CD4-positive, alpha-beta T cell treated with Interleukin-4 for 4 hours (primary cell): ENCODE measurements at places on chromosomes 4 and X.

DNA sequence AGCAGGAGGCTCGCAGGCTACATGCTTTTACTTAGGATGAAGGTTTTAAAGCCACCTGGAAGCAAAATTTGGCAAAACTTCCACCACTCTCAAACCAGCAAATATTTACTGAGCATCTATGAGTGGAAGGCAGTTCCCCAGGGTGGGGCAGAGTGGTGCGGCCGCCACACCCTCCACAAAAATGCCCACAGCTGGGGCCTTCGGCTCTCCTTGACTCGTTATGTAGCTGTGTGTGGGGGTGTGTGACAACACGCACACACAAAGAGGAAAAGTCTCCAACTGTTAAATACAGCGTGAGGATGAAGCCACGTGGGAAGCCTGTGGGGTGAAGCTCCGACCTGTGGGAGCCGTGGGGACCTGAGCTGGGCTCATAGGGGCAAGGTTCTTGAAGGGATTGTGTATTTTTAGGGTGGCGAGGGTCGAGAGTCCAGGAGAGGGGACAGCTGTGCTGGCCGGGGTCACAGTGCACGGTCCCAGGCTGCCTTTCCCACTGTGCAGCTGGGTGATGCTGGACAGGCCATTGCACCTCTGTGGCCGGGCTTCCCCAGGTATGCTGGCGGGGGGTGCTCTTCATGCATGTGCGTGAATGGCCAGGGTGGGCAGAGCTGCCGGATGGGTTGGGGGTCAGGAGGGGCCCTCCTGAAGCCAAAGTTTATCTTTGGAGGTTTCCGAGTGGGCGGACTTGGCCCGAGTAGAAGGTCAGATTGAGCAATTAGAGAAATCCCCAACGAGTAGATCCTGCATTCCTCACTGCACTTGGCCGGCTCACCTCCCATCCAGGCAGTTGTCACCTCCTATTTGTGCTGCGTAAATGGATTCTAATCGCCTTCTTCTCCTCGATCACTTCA, 25.4 kb downstream of the SORCS2 start:
- no peak for DNase-seq

DNA sequence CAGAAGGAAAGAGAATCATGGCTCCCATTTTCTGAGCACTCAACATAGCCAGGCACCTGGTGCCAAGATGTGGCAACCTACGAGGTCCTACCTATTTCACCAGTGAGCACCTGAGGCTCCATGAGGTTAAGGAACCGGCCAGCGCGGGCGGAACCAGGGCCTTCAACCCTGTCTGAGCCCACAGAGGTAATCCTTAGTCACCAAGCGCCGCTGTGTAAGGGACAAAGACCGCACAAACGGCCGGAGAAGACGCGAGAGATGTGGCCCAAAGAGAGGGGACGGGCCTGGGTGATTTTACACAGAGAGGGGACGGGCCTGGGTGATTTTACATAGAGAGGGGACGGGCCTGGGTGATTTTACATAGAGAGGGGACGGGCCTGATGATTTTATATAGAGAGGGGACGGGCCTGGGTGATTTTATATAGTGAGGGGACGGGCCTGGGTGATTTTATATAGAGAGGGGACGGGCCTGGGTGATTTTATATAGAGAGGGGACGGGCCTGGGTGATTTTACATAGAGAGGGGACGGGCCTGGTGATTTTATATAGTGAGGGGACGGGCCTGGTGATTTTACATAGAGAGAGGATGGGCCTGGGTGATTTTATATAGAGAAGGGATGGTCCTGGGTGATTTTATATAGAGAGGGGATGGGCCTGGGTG, 114.2 kb downstream of the SMIM20 start:
- no peak for DNase-seq

DNA sequence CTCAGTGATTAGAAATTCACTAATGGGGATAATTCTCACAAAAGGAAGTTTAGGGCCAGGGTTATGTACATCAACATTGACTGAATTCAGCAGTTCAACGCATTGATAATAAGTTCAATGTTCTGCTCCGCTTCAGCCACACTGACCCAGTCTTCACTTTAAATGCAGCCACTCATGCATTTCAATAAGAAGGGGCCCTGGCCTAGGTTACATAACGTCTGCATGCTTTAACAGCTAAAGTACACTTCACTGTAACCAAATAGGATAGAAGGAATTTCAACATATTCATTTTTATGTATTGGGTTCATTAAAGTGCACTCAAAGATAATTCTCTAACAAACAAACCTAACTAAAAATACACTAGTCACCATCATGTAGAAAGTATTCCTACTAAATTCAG, 12.8 kb upstream of the TSPAN7 start:
- no peak for DNase-seq

- DNase-seq = peak; percentile 54
These were observed 20.4 kb downstream of the SLC25A53 start for GRCh38 chrX:104136241-104137019.

DNA sequence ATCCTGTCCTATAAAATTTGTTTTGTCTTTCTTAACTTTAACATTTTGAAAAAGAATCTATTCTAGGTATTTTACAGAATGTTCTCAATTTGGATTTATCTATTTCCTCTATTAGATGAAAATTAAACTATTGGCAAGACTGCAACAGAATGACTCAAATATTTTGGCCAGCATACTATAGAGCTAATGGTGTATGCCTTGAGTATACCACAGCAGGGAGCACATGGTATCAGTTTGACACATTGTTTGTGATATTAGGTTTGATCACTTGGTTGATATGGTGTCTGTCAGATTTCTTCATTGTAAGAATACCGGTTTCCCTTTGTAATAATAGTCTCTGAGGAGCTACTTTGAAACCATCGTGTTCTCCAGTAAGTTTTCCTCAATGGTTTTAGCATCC, 87.8 kb upstream of the NPNT start:
- DNase-seq = no peak

- no peak for DNase-seq
These were observed 276.1 kb downstream of the CFAP299 start for GRCh38 chr4:80611678-80611979.

DNA sequence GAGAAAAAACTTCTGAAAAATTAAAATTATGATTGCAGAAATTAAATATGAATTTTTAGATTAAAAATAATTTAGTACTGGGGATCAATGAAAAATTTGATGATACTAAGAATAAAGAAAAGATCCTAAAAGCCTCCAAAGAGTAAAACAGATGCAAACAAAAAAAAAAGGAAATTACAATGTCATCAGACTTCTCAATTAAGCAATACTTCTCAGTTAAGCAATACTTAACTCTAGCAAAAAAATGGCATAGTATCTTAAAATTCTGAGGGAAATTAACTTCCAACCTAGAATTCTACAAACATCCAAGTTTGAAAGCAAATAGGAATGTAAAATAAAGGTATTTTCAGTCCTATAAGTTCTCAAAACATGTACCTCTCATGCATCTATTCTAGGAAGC, 141.2 kb upstream of the INTU start:
- DNase-seq = no peak

GRCh38 chrX:41561045-41561444, 113.9 kb downstream of the NYX start:
- peak; percentile 68 for DNase-seq

- no peak for DNase-seq
These were observed 156.1 kb downstream of the ZNF330 start for GRCh38 chr4:141376769-141377168.

- DNase-seq = no peak
These were observed 310.0 kb downstream of the ARHGAP24 start for GRCh38 chr4:85784947-85785346.

GRCh38 chr4:183540410-183541009, 35.7 kb downstream of the ING2 start:
- no peak for DNase-seq

DNA sequence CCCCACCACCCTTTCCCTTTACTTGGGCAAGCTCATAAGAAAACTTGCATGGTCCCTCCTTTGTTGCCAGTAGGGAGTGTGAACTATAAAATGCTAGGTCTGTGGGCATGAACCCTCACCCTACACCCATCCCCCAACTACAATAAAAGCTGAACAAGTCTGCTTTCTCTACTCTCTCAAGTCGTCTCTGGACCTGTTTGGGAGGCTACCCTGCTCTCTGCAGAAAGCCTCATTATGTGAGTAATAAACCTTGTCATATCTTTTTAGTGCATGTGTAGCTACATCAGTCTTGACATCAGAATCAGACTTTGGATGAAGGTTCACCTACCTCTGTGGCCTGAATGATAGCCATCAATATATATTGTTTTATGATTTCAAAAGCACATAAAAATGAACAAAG, 155.4 kb upstream of the FAM241A start:
- DNase-seq = no peak

DNA sequence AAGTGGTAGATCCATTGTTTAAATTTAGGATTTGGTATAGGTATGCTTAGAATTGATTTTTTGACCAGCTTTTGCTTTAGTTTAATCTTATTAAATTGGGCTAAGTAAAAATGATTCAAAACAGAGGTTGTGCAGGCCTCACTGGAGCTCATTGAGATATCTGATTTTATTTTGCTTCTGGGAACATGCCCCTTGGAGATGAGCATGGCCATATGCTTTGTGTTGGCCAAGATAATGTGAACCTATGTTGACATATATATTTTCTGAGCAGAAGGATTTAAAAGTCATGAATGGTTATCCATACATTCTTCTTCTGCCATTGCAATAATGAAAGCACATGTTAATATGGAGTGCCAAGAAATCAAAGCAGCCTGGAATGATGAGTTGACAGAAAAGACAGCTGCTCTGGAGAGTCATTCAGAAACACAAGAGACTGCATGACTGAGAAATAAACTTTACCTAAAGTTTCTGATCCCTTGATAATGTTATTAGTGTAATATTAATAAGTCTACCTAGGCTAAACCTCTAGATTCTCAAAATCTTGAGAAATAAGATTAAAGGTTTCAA, 489.7 kb upstream of the GNPDA2 start:
- DNase-seq = no peak

DNA sequence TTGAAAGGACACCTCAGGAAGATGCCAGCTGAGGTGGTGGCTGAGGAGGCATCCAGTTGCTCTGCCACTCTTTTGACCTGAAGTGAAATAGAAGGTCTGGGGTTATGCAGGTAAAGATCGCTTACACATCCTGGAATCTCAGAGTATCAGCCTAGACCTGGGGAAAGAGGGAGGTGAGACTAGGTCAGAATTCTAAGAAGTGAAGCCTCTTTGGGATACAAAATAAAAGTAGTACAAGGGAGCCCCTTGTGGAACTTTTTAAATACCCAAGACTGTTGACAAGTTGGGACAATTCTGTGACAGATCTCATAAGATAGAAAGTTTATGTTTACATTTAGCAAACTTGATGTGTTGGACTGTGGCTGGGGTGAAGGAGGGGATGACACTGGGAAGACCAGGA, 263.1 kb downstream of the SPRY1 start:
- DNase-seq = no peak

GRCh38 chr4:101451086-101451485, 103.8 kb upstream of the PPP3CA start:
- no peak for DNase-seq
